Activated CD8-positive, alpha-beta memory T cell treated with anti-CD3 and anti-CD28 coated beads, Interleukin-2, amount 50 U/mL, for 48 hours (primary cell): ENCODE measurements at places on chromosomes 2 and 18.

GRCh38 chr2:180359522-180360282 lies 352.6 kb upstream of the CWC22 start:
- DNase-seq, result no peak

DNA sequence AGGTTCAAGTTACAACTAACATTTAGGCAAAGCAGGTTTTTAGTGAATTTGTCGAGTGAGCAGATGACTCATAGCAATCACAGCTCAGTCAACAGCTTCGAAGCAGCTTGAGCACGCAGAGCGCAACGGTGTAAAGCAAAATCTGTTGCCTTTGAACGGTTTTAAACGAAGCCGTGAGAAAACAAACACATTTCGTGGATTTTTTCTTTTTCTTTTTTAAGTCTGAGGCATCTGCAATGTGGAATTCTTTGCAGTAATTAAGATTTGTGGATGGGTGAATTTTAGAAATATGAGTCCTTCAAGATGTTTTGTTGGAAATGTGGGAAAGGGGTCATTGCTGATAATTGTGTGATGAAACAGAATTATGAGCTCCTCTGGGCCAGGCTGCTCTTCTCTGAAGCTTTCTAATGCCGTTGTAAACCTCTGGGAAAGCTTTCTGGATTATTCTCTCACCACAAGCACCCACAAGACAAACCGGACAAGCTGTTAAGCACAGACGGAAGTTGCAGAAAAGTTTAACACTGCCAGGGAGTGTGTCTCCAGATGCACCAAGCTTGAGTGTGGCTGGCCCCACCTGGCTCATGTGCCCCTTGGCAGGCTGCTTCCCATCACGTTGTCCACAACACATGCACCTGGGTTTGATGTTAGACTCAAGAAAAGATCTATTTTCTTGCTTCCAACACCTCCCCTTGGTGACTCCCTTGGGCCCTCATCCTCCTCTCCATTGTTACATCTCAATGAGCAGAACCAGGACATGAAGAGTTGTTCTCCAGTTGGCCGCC lies 224.7 kb downstream of the ACKR3 start:
- DNase-seq, result no peak

DNA sequence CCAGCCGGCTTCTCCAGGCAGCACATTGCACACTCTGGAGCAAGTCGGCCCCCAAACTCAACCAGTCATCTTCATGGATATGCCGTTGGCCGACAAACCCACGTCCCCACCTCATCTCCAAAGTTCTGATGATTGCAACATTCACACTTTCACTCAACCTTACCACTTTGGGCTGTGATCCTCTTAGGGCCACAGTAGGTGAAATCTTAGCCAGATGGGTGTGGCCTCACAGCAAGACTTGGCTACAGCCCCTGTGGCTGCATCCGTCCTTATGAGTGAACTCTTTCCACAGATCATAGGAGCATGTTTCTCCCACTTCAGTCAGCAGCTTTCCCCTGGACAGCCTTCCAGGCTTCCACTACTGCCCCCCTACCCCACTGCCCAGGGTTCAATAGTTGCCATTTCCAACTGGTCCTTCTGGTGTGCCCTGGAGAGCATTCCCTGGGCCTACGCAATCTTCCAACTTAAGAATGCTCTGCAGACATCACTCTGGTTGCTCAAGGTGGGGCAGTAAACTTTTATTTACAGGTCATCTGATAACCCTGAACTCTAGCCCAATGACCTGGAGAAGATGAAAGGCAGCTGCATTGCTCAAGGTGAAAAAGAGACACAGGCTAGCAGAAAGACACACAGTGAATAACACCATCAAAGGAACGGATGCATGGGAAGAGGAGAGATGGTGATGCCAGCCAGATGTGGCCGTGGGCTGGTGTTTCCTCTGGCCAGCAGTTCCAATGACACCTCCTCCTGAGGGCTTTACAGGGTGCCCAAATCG lies 34.5 kb downstream of the ARL4C start:
- DNase-seq, result no peak

DNA sequence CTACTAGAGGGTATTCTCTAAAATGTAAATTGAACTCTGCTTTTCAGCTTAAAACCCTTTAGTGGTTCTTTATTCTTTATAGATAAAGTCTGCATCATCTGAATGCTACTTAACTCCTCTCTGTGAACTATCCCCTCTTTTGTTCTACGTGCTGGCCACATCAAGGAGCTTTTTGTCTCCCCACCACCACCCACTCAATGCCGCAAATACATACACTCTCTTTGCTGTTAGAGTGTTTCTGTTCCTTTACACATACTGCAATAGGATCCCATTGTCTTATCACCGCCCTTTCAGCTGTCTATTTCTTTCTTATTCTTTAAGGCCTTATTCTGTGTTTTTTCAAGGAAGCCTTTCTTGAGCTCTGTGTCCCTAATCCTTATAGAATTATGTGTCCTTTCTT lies 83.3 kb downstream of the EML4 start:
- DNase-seq, result no peak

DNA sequence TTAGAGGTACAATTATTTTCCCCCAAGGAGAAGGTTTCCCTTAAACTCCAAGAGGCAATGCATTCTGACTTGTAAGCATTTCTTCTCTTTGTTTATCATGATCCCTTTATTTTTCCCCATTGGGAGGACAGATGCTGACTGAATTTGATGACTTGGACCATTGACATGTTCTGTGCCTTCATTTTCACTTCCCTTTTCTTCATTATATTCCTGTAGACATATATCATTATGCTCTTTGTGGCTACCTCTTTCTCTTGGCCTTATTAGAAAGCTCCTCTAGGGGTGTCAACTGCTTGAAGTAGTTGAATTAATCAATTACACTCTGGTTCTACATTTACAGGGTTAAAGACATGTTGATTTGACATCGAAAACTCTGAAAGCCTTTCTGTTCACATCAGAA lies 330.0 kb upstream of the DCC start:
- no peak for DNase-seq

DNA sequence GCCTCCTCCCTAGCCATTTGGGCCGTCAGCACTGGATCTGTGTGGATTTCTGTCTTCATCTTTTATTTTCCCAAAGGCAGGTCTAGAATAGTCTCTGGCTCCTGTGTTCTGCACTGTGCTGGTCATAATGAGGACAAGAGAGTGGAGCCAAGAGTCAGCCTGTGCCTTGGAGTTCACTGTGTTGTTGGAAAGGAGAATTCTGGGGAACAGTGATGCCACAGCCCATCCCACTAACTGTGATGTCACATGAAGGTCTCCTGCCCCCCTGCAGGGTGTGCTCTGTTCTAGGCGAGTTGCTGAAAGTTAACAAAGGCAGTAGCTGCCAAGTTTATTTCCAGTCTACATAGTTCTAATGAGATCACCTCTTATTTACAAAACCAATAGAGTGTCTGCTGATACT lies 248.5 kb downstream of the TPGS2 start:
- DNase-seq, result no peak
